Pulmonary artery endothelial cell (primary cell): ENCODE measurements at places on chromosomes 2 and 18.

DNA sequence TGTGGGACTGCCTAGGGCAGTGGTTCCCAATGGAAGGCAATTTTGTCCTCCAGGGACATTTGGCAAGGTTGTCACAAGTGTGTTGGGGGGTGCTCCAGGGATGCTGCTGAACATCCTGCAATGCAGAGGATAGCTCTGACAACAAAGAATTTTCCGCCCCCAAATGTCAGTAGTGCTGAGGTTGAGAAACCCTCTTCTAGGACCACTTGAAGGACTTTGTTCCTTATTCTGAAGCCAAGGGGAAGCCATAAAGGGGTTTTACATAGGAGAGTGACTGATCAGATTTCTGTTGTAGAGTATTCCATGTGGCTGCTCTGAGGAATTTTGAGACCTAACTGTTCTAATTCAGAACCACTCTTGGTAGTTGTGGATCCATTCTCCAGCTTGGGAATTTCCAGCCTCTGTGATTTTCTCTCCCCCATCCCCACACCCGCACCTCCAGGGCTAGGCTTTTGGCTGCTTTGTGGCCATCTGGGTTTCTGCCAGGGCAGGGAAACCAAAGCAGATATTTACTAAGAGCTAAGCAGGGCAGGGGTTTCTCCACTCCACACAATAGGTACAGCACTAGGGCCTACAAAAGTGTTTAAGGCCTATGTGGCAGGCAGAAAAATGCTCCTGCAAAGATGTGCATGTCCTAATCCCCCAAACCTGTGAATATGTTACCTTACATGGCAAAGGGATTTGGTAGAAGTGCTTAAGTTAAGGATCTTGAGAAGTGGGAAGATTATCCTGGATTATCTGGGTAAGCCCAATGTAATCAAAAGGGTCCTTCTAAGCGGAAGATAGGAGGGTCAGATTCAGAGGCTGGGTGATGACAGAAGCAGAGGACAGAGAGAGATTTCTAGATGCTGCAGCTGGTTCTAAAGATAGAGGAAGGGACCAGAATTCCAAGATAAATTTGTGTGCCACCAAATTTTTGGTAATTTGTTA lies 135.4 kb downstream of the TMEM17 start:
- DNase-seq = no peak

DNA sequence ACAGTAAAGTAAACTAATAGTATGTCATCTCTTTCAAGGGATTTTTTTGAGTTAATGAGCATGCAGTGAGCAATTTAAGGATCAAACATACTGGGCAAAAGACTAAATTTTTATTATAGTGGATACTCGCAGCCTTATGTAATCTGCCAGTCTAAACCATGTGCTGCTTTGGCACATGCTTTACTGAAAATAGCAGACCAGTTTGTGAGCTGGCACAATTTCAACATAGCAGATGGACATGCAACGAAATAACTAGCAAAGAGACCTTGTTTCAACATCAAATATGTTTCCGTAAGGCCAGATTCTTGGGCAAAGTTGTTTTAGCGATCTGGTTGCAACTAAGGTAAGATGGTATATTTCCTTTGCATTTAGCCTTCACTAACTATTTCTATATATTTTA lies 807.3 kb downstream of the NR4A2 start:
- no peak for DNase-seq

DNA sequence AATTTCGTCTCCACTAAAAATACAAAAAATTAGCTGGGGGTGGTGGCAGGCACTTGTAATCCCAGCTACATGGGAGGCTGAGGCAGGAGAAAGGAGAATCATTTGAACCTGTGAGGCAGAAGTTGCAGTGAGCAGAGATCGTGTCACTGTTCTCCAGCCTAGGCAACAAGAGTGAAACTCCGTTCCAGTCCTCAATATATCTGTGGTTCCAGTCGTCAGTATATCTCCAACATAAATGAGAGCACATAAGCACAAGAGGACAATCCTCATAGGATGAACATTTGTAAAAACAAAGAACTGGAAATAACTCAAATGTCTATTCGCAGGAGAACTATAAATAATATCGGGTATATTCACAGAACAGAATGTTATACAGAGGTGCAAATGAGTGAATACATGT lies 13.1 kb upstream of the PLEK start:
- DNase-seq = no peak

DNA sequence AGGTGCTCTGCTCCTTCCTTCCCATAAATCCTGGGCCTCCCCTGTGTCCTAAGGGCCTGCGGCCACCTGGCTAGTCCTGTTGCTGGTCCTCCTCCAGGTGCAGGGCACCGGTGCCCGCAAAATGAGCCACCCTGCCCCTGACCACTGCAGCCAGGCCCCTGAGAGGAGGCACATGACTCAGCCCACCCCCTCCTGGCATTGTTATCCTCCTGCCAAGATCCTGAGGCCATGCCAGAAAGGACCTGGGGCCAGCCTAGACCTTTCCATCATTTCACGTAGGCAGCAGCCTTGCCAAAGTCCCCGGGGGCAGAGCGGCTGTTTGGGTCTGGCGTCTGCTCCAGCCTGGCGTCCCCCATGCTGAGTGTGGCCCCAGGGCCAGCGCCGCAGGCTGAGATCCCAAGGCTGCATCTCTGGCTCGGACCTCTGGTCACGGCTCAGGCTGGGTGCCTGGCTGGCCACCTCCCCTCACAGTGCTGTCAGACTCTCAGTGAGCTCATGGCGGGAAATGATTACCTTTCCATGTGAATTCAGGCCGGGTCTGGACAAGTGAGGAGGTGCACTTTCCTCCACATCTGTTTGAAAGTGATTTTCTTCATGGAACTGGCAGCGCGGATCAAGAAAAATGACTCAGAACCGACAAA lies 81.0 kb downstream of the NDUFA10 start:
- no peak for DNase-seq

- no peak for DNase-seq
Measured at GRCh38 chr2:8628179-8628865, 53.5 kb upstream of the ID2 start.

GRCh38 chr2:50564766-50565165 lies 467.2 kb downstream of the NRXN1 start:
- DNase-seq = no peak

GRCh38 chr2:18106841-18107240 lies 228.4 kb downstream of the KCNS3 start:
- DNase-seq = no peak

GRCh38 chr18:31555971-31556747 lies 35.5 kb upstream of the TTR start:
- peak; percentile 46 for DNase-seq
